ENCODE measurements at places on chromosomes 3 and 15.

- DNase-seq: no peak
Measured at GRCh38 chr15:68706256-68706655, 114.4 kb downstream of the ANP32A start.

DNA sequence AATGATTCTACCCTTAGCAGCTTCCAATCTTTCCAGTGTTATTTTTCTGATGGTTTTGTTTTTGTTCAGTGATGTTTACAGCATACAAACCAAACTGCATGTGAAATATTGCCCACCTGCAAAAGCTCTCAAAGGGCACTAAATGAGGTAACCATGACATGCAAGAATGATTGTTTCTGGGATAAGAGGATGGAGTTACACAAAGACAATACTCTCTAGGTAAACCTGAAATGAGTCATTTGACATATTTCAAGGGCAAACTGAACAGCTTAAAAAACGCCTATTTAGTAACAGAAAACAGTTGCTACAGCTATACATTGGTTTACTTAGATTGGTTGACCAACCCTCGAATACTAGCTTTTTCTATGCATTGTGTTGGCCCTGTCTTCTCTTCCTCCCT lies 481.7 kb downstream of the ZPLD1 start:
- no peak for DNase-seq

DNA sequence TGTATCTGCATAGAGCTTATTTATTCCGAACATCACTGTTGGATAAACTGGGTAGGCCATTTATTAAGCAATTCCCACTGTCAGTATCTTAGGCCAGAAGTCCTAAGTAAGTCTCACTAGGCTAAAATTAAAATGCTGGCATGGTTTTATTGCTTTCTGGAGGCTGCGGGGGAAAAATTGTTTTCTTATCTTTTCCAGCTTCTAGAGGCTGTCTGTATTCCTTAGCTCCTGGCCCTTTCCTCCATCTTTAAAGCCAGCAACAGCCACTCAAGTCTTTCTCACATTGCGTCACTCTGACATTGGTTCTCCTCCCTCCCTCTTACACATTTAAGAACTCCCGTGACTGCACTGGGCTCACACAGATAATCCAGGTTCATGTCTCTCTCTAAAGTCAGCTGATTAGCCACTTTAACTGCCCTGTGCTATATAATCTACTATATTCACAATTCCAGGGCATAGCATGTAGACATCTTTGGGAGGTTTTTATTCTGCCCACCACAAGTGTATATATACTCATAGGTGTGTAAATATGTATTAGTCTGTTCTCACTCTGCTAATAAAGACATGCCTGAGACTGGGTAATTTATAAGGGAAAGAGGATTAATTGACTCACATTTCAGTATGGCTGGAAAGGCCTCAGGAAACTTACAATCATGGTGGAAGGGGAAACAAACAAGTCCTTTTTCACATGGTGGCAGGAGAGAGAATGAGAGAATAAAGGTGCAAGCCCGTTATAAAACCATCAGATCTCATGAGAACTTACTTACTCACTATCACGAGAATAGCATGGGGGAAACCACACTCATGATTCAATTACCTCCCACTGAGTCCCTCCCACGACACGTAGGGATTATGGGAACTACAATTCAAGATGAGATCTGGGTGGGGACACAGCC lies 113.5 kb upstream of the SLC7A14 start:
- no peak for DNase-seq

DNA sequence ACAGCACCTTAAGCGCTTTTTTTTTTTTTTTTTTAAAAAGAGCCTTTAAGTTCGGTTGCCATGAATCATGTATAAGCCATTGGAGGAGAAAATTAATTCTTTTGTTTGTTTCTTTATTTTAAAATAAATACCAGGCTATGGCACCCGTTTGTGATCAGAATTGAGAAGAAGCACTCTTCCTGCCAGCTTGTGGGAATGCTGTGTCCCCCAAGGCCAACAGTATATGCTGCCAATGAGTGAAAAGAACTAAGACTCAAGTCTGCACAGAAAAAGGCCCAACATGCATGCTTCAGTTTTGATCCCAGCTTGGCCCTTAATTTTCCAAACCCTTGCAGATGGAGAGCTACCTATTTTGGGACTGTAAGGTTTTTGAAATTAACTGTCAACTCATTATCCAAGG lies 90.5 kb downstream of the LRRC3B start:
- DNase-seq: no peak

- DNase-seq: no peak
Measured at GRCh38 chr3:24972491-24972890, 455.6 kb upstream of the RARB start.

DNA sequence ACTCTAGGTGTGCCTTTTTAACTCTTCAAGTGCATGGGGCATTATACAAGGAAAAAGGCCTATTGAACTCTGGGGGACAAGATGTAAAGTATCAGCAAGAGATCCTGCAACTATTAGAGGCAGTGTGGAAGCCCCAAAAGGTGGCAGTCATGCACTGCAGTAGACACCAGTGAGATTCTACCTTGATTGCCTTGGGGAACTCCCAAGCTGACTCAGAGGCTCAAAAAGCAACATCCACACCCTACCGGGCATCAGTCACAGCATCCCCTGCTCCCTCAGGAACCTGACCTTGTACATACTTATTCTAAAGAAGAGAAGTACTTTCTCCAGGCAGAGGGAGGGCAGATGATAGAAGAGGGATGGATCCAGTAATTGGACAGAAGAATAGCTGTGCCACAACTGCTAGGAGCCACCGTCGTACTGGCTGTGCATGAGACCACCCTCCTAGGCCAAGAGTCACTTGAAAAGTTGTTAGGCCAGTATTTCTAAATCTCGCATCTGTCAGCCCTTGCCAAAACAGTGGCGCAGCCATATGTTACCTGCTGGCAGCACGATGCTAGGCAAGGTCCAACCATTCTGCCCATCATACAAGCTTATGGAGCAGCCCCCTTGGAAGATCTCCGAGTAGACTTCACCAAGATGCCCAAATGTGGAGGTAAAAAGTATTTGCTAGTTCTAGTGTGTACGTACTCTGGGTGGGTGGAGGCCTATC lies 523.1 kb upstream of the FRG2C start:
- DNase-seq: no peak

DNA sequence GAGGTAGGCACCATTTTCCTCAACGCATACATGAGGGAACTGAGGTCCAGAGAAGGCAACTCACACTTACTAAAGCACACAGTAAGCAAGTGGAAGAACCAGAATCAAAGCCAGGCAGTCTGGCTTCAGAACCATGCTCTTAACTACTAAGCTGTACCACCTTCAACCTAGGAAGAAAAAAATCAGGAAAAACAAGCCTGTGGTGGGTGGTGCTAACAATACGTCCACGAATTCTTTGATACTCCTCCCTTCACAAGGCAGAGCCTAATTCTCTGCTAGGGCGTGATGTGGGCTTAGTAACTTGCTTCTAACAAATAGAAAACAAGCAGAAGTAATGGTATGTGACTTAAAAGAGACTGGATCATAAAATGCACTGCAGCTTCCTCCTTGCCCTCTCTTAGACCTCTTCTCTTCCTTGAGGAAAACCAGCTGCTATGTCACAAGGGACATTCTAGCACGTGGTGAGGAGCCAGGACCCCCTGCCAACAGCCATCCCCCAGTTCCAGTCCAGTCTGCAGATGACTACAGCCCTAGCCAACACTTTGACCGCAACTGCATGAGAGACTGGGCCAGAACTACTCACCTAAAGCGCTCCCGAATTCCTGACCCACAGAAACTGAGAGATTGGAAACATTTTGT lies 36.9 kb downstream of the HACD2 start:
- no peak for DNase-seq

DNA sequence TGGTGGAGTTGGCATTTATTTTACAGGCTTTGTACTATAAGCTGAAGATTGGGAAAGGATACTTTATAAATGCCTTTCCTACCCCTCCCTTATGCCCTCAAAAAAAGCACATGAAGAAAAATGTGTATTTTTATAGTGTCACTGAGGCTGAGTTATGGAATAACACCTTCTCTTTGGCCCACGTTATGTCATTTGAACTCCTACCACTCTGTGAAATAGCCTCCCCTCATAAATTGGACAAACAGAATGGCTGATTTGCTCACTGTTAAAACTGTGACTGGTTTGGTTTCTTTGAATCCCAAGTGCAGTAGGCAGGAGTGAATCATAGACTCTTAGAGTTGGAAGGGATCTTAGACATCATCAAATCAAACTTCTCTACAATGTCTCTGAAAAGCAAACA lies 95.2 kb upstream of the SKOR1 start:
- no peak for DNase-seq

DNA sequence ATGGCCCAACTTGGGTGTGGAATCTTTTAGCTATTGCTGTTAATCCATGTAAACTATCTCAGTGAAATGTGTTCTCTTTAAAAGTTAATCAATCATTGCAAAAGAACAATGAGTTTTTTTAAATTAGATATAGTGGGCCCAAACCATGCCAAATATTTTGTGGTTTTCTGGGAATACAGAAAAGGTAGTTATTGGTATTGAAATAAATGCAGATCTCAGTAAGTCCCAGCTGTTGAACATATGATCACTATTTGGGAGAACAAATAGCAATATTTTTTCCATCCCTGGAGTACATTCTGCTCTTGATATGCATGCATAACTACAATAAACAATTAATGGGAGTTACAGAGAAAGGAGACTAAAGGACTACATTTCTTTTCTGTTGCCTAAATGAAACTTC lies 36.0 kb upstream of the LEKR1 start:
- no peak for DNase-seq
